Stimulated activated CD4-positive, alpha-beta T cell treated with anti-CD3 and anti-CD28 coated beads, TNF-alpha, amount 100 ng/mL, for 24 hours (primary cell): ENCODE measurements at places on chromosomes 11 and 22.

GRCh38 chr11:61912530-61912898 lies 4.9 kb downstream of the RAB3IL1 start:
- DNase-seq: no peak

- DNase-seq: no peak
Measured at GRCh38 chr22:23751441-23751996, 607 bp upstream of the ZNF70 start.

DNA sequence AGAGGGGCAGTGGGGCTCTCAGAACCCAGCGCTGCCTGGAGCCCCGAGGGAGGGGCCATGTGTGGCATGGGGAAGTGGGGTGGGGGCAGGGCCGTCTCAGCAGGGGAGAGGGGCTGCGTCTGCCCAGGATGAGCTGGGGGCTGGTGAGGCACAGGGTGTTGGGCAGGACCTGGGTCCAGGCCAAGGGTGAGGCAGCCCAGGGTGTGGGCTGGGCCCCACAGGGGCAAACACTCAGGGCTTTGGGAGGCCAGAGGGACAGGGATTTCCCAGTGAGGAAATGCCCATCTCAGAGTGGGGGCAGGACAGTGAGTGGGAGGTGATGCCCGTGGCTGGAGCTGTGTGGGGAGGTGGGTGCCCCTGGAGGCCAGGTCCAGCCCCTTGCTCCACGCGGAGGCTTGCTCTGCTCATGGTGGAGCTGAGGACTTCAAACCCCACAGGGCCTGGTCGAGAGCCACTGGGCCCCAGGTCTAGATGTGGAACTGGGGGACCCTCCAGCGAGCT lies 5.4 kb downstream of the PLXNB2 start:
- DNase-seq: no peak

DNA sequence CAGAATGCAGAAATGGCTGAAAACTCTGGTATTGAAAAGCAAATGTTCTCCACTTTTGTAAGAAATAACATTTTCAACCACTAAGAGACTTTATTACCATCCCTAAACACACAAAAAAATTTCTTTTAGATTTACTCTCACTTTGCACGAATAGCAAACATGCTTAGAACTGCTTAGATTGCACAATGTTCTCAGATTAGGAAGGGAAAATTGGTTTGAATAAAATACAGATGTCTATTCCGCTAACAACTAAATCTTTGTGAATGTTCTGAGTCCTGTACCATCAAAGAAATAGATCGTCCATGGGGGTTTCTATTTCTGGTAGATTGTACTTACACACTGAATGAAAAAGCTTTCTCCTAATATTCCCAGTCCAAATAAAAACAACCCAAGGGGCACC lies 40.1 kb downstream of the BDNF start:
- no peak for DNase-seq

DNA sequence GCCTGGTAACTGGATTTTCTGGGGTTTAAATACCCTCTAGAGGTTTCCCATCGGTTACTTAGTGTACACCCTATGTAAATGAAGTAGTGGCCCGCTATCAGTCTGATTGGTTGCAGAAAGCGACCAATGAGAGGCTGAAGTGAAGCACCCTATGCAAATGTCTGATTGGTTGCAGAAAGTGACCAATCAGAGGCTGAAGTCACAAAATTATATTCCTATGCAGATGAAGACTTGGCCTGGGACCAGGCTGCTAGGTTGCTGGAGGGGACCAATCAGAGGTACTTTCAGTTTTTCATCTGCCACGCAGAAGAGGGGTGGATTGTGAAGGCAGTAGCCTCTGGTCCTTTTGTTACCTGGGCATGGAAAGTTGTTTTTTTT lies 134.8 kb downstream of the TBC1D22A start:
- no peak for DNase-seq

- no peak for DNase-seq
Measured at GRCh38 chr11:34451053-34451452, 12.3 kb downstream of the CAT start.

GRCh38 chr11:27812341-27812740 lies 112.1 kb upstream of the BDNF start:
- DNase-seq: no peak

- no peak for DNase-seq
Measured at GRCh38 chr22:48235744-48236143, 1473.3 kb downstream of the TBC1D22A start.

DNA sequence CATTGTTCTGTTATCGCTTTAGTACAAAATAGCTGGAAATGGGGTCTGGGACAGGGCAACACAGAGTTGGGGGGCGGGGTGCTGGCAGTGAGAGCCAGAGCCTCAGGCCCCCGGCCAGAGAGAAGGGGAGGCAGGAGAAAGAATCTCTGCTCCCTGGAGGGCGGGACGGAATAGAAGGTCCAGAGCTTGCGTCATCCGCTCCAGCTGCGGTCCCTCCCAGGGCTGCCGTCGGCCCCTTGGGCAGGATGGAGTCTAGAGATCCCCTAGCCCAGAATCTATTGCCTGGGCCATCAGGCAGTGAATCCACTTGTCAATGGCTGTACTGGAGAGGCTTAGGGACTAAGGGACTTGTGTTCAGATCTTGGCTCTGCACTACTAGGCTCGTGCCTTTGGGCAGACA lies 5.0 kb downstream of the TP53I11 start:
- no peak for DNase-seq

- no peak for DNase-seq
Measured at GRCh38 chr11:115437902-115438575, 66.2 kb downstream of the CADM1 start.

DNA sequence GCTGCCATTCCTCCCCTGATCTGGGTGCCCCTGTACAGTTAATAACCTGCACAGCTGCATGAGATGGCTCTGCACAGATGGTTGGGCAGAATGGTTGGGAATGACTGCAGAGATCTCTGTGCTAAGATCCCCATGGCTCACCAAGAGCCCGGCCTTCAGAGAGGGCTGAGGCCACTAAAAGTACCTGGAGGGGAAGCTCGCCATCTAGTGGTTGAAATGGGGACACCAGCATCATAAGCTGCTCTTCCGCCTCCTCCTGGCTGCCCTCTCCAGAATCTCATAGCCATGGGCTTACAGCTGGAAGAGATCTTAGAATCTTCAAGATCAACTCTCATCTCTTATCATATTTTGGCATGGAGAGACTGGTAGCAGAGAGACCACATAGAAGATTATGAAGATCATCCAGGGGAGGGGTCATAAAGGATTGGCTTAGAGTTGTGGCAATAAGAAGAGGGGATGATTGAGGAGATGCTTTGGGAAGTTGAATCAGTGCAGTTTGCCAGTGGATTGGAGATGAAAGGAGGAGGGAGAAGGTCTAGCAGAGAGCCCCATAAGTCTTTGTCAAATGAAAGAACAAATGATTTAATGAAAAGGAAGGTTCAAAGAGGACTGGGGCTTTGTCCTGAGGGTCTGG lies 22.0 kb upstream of the TLCD5 start:
- peak; percentile 39 for DNase-seq

DNA sequence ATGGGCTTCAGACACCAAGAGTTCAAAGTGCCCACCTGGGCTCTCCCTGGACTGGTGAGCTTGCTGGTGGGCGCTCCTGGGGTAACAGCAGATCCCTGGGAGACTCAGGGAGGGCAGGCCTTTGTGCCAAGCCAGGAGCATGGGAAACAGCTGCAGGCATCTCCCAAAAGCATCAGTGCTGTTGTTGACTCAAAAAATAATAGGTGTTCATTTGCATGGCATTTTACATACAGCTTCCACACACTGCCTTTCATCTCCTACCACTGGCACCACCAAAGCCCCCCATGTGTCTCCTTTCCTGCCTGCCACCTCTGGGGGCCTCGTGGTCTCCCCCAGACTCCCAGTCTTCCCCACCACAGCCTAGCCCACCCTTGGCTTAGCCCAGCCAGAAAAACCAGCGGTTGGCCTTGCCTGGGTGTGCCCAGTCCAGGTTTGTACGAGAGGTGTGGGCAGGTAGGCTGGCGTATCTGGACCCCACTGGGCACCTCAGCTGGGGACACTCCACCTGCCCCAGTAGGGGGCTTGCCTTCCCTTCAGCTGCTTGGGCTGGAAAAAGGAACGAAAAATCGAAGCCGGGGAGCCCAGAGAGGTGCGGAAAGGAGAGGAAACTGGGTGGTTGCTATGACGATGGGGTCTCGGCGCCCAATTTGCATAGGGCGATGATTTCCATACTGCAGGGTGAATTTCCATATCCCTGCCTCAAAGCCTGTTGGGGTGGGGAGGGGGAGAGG lies 15.0 kb downstream of the POU2F3 start:
- DNase-seq: no peak

- no peak for DNase-seq
Measured at GRCh38 chr11:125390946-125391345, 105.1 kb downstream of the FEZ1 start.

DNA sequence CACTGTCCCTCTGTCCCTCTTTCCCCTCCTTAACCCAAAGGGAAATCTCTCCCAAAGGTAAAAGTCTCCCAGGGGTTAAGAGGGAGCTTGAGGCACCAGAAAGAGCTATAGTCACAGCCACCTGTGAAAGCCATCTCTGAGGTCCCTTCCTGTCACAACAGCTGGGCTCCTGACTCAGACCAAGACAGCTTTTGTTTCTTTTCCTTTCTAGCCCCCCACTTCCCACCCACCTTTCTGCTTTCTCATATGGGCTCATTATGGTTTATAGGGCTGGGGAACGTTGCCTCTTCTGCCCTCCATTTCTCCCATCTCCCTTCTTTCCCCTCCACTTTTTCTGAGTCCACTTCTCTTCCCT lies 19.1 kb downstream of the MIF start:
- no peak for DNase-seq

DNA sequence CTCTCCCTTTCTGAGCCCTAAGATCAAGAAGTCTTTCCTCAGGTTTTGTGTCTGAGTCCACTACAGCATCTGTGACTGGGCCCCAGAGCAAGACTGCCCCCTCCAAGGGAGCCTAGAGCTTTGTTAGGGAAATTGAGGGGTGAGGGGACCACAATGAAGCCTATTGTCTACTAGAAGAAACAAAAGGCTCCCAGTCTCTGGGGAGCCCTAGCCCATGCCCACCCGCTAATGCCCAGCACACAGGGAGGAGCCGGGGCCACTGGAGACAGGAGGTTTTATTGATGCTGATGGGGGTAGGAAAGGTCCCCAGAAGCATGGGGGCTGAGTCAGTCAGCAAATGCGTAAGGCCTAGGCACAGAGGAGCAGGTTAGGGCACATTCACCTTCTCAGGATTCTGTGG lies 14.0 kb downstream of the RHOG start:
- DNase-seq: no peak

- peak; percentile 68 for DNase-seq
Measured at GRCh38 chr11:75204685-75205563, 35.6 kb upstream of the TPBGL start.

DNA sequence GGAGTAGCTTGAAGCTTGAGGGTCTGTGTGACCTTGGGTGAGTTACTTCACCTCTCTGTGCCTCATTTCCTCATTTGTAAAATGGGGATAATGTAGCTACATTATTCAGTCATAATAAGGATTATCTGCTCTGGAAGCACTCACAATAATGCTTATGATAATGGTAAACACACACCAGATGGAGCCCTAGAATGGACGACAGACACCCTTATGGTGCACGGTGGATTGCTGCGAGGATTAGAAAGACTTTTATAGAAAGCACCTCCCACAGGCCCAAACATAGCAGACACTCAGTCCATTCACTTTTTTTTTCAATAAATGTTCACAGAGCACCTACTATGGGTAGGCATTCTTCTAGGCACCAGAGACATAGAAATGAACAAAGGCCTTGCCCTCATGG lies 53.8 kb downstream of the LARGE1 start:
- DNase-seq: no peak

GRCh38 chr11:70365544-70365927 lies 32.8 kb upstream of the CTTN start:
- DNase-seq: no peak

GRCh38 chr11:75475767-75476650 lies 43.0 kb upstream of the KLHL35 start:
- DNase-seq: no peak
